ENCODE measurements at places on chromosomes 11 and 22.
A peak's percentile ranks its signal among the peaks of the same experiment; 100 is the strongest.

GRCh38 chr11:94815705-94816344 lies 47.7 kb downstream of the AMOTL1 start:
- no peak for DNase-seq

- DNase-seq = no peak
These were observed 23.4 kb upstream of the CLNS1A start for GRCh38 chr11:77660947-77661346.

DNA sequence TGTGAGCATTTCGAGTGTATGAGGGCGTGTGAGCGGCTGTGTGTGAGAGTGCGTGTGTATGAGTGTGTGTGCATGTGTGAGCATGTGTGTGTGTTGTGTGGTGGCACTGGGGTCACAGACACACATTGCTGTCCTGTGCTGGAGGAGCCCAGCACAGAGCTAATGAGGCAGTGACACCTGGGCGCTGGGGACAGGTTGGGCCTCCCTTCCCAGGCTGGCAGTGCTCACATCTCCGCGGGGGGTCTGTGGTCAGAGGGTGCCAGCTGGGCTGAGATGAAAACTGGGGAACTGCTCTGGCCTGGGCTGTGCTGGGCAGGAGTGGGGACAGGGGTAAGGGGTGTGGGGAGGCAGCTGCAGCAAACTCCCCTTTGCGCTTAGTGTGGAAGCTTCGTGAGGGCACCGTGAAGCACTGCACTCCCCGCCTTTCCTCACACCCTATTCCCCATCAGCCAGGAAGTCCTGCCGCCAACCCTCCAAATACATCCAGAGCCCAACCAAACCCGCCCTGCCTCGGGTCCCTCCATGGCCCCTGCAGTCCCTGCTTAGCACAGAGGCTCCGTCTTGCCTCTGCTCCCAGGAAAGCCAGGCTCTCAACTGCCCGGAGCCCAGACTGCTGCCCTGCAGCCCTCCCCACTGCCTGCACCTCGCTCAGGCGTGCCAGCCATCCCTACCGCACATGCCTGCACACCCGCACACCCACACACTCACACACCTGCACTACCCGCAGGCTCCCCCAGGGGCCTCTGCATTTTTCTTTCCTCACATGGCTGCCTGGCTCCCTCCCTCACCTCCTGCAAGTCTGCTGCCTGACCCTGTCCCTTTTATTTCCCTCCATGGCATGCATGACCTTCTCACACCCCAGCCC lies 62.0 kb upstream of the THY1 start:
- no peak for DNase-seq

- DNase-seq = no peak
These were observed 29.1 kb downstream of the DRD2 start for GRCh38 chr11:113446112-113446511.

DNA sequence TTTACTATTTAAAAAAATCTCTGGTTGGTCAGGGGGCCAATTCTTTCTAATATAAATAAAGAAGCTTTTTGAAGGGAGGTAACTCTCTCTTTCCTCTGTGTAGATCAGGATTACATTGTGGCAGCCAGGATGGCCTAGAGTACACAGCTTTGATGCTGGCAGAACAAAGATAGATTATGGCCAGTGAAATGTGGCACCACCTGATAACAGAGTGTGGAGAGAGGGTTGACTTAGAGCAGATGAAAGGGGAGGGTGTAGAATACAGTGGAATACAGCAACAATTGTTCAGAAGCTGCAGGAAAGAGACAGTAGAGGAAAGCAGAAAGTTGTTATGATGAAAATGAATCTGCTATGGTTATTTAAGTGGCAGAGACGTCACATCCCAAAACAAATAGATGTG lies 99.0 kb downstream of the FAR1 start:
- no peak for DNase-seq

DNA sequence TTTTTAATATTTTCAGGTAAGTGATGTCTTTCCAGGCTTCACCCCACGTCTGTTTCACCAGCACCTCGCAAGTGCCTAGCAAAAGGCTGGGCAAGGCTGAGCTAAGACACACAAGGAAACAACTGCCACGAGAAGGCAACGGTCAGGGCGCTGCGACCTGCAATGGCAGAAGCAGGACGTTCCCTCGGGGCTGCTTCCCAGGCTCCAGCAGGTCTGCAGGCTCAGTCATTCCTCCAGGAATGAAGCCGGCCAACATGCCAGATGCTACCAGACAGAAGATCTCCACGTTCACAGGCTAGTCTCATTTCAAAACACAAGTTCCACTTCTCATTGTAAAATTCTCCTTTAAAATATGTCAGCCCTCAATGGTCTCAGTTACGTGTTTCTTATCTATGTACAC lies 45.5 kb downstream of the CELSR1 start:
- no peak for DNase-seq

GRCh38 chr11:123484448-123484847 lies 54.4 kb downstream of the GRAMD1B start:
- DNase-seq = no peak

DNA sequence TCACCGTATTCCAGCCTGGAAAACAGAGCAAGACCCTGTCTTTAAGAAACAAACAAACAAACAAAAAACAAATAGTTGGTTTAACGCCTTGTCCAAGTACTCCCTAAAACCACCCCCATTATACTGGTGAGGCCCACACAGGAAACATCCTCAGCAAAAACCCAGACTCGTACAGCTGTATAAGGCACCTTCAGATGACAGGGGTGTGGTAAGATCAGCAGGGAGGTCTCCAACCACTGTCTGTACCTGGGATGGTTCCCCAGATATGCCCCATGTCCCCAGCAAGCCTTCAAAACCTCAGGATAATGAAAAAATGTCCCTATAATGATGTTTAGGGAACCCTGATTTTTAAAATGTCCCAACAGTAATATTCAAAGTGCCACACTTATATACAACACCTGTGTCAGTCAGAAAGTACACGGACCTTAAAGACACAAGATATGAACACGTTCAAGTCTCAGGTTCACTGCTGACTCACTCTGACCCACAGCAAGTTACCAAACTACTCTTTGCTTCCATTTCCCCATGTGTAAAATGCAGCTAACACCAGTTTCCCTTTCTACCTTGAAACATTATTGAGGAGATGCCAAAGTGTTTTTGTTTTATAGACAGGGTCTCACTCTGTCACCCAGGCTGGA lies 9.3 kb downstream of the SF3A1 start:
- no peak for DNase-seq

DNA sequence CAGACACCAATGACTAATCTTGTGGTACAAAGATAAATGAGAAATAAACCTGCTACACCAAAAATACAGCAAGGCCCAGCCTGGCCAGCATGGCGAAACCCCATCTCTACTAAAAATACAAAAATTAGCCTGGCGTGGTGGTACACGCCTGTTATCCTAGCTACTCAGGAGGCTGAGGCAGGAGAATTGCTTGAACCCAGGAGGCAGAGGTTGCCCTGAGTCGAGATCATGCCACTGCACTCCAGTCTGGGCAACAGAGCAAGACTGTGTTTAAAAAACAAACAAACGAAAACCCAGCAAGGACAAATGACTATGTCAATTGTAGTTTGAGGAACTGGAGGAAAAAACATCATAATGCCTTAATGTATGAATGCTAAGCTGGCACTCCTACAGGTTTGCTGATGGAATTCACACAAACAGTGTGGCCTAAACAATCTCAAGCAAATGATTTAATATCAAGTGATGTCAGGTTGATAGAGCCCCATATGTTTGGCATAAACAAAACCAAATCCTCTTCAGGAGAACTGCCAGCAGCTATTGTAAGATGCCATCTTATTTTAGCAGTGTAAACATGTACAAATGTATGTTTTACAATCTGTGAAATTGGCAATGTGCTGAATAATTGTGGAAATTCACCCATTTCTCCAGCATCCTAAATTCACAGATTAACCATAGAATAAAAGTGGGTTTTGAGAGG lies 20.0 kb downstream of the MMP7 start:
- DNase-seq = no peak

DNA sequence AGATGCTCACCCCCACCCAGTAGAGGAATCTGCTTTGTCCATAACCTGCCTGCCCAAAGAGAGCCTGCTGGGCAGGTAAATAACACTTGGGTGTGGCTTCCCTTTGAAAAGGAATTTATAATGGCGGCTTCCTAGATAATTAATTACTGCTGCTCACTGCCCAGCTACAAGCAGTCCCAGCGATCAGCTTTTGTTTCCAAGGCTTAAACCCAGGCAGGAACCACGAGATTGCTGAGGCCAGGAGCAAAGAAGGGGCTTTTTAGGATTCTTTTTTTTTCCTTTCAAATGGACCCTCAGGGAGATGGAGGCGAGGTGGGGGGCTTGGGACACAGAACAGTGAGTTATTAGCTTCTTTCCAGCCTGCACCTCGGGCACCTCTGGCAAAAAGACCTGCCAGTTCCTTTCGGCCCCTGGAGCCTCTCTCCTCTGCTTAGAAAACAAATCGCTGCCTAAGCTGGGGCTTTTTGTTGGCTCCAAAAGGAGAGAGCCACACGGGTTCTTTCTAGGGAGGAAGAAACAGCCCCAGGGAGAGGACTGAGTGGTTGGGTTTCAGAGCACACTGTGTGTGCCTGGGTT lies 107.2 kb downstream of the TSPAN18 start:
- peak; percentile 22 for DNase-seq

DNA sequence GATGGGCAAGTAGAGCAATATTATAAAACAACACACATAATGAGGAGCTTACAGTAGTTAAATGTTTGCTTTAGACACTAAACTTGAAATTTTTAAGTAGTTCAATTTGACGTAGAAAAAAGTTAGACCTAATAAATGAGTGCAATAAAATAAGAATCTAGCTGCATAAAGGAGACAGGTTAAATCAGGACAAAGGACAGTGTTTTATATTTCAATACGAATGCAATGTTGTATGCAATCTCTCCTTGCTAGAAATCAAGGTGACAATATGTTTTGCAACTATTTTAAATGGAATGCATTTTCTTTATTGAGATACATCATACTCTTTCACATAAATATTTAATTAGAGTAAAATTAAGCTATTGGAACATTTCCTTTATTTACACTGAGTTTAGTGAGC lies 267.9 kb downstream of the CASP12 start:
- no peak for DNase-seq

DNA sequence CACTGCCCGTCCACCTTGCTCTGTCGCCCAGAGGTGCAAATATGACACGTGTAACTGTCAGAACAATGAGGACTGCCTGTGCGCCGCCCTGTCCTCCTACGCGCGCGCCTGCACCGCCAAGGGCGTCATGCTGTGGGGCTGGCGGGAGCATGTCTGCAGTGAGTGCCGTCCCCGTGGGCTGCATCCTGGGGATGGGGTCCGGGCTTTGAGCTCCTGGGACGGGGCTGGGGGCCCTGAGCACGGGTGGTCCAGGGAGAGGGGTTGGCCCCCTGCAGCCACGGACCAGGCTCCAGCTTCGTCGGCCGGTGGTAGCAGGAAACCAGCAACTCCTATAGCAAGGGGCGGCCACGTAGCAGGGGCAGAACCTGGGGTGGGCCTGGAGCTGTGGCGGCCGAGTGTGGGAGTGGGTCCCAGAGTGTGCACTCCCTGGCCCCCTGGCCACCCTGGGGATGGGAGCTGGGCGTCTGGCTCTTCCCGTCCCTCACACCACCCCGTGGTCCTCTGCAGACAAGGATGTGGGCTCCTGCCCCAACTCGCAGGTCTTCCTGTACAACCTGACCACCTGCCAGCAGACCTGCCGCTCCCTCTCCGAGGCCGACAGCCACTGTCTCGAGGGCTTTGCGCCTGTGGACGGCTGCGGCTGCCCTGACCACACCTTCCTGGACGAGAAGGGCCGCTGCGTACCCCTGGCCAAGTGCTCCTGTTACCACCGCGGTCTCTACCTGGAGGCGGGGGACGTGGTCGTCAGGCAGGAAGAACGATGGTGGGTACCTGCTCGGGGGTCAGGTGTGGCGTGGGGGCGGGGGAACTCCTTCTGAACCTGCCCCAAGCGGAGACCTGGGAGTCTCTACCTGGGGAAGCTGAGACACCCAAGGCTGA lies 10.1 kb downstream of the MUC2 start:
- DNase-seq = no peak

DNA sequence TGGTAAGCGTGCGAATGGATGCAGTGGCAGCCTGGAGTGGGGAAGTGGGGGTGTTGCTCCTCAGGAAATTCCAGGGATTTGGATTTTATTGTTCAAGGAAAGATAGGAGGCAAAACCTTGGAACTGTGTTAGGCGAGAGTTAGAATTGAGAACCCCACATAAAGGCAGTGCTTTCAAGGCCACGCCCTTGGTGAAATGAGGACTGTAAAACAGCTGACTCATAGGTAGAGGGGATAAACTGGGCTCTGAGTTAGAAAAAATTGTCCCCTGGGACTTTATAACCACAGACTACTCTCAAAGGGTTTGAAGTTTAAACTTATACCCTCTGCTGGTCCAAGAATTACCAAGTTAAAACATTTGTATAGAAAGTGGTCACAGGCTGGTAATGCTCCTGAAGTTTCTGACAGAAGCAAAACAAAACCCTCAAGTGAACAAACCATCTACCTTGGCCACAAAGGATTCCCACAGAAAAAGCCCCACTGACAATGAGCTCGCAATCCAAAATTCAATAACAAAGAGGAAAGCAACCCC lies 250.3 kb upstream of the TBCEL start:
- DNase-seq = no peak

DNA sequence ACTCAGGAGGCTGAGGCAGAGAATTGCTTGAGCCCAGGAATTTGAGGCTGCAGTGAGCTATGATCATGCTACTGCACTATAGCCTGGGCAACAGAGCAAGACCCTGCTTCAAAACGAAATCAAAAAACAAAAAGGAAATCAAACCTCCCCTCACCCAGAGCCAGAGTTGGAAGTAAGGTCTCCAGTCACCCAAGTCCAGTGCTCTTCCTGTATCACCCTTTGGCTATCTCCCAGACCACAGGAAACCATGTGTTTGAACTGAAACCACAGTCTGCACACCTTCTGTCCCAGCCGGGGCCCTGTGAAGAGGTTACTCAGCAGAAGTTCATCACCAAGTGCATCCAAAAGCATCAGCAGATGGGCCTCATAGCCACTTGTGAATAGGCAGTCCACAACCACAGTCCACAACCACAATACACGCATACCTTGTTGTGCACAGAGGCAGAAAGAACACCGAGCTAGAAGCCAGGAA lies 4.6 kb downstream of the MYH9 start:
- DNase-seq = no peak

DNA sequence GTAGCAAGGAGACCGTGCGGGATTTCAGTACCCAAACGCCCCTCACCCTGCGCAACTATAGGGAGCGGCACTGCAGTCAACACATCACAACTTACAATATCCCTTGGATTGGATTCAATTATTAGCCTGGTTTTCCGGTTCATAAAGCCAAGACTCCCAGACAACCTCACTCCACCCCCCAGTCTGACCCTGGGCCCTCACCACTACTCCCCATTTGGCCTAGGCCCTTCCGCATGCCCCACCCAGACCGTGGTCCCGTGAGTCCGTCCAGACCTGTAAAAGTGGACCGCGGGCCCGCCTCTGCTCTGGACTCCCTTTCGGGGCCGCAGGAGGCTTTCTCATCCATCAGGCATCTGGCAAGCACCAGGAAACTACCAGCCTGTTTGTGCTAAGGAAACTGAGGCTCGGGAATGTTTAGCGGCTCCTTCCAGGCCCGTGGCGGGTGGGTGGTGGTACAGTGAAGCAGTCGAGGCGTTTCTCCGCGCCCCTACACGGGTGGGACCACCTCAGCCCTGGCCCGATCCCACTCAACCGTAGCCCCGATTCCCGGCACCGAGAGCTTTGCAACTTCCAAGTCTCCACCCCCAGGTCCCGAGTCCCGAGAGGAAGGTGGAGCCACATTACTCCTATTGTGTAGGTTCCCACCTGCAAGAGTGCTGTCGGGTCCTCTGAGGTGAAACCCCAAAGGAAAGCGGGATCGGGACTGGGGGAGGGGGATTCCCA lies 679 bp upstream of the DPP3 start:
- no peak for DNase-seq

GRCh38 chr22:33326540-33327295 lies 268.5 kb upstream of the SYN3 start:
- no peak for DNase-seq

Data from Ammon's horn (tissue), 1 donor.